ENCODE measurements at places on chromosomes 4 and X.
A peak's percentile ranks its signal among the peaks of the same experiment; 100 is the strongest.

DNA sequence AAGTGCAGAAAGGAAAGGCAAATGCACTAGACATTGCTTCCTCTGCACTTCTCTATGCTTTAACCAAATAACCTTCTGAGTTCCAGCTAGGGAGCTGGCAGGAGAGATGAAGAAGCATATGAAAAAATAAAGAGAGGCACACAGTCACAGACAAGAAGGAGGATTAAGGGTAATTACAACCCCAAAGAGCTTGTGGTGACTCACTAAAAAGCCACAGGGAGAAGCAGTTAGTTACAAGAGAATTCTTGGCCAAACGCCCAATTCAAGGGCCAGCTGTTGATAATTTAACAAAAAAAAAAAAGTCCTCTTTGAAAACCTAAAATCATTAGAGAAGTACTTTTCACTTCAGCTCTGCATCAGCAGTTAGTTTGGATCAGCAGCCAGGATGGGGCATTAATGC, 478.0 kb downstream of the KCNIP4 start:
- no peaks in the 10 kb centered on the region for H3K36me3 ChIP-seq
- no peaks in the 10 kb centered on the region for H3K27me3 ChIP-seq
- DNase-seq, result no peak
- H3K4me3 ChIP-seq, result no peak overlapping the region
- H3K27ac ChIP-seq, result peak overlapping the region; percentile 49
- H3K4me1 ChIP-seq, result no peaks in the 10 kb centered on the region

DNA sequence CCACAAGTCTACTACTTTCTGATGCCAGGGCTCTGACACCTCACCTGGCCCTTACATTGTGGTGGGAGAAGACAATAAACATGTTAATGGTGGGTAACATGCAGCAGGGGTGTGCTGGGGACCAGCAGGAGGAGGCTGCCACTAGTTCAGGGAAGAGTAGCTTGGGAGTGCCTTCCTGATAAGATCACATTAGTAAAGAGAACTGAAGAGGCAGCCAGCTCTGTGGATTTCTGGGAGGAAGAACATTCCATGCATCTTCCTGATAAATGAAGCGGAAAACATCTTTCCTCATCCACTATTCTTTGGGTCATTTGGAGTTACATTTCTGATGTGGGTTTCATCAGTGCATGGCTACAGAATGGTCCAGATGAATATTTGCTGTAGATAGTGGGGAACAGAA, 9.0 kb downstream of the RNF150 start:
- DNase-seq, result no peak
- no peak overlapping the region for H3K27ac ChIP-seq
- H3K27me3 ChIP-seq, result no peaks in the 10 kb centered on the region
- H3K4me1 ChIP-seq, result no peaks in the 10 kb centered on the region
- H3K4me3 ChIP-seq, result no peak overlapping the region
- H3K36me3 ChIP-seq, result no peaks in the 10 kb centered on the region

DNA sequence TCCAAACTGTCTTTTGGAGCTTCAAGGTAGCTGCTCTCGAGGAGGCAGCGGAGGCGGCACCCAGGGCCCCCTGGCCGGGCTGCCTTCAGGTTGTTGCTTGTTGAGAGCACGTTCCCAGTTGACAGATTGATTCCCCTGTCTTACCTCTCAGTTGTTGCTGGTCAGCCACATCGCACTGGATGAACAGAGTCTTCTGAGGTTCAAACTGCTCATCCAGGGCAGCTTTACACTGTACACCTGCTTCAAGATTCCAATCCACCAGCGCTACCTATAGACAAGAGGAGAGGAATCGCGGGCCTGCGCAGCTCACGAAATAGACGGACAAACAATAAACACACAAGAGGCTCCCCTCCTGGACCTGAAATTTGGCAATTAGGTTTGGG, 497 bp downstream of the HPGD start:
- peak overlapping the region; percentile 80 for H3K4me3 ChIP-seq
- peak; percentile 24 for DNase-seq
- no peaks in the 10 kb centered on the region for H3K27me3 ChIP-seq
- H3K36me3 ChIP-seq, result no peaks in the 10 kb centered on the region
- H3K4me1 ChIP-seq, result peaks cover 6% of the 10 kb centered on the region
- no peak overlapping the region for H3K27ac ChIP-seq

DNA sequence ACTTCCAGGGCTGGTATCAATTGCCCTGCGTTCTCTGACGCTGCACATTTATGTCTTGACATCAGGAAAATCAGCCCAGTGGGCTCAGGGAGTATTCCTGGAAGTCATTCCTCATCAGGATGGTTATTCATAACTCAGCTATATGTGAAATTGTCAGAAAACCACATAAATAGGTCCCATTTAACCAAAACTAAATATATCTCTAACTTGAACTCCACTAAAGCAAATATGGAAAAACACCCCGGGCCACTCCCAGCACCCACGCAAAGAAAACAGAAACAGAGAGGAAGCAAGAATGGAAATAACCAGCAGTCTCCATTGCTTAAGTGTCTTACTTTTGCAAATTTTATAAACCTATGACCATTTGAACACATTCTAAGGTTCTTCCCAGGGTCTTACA, 112.0 kb downstream of the IRF2 start:
- H3K36me3 ChIP-seq, result no peaks in the 10 kb centered on the region
- H3K4me3 ChIP-seq, result no peak overlapping the region

DNA sequence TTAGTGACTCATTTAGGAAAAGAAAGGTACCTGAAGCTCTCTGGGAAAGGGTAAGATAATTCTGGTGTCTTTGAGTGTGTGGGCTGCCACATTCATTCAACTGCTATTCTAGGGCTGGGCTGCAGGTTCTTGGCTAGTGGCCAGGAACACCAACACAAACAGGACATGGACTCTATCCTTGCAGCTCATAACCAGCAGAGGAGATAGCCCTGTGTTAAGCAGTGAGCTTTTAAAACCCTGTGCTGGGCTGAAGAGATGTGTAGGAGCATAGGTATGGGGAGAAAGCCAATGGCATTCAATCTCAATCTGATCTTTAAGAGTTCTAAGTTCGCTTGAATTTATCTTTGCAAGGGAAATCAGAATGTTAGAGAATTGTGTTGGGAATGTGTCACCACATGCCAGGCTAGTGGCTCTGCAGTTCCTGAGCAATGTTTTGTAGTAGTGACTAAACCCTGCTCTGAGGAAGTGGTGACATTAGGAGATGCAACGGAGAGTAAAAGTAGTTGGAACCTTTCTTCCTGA, 39.2 kb downstream of the SGMS2 start:
- H3K4me1 ChIP-seq, result no peaks in the 10 kb centered on the region
- H3K4me3 ChIP-seq, result no peak overlapping the region
- no peaks in the 10 kb centered on the region for H3K27me3 ChIP-seq
- no peak for DNase-seq
